Stimulated activated CD4-positive, alpha-beta T cell treated with anti-CD3 and anti-CD28 coated beads, Interleukin-2, amount 100 ng/mL, for 4 hours (primary cell): ENCODE measurements at places on chromosomes 6 and 20.

- DNase-seq: no peak
Observed at GRCh38 chr20:19327401-19327800, 115.0 kb downstream of the SLC24A3 start.

DNA sequence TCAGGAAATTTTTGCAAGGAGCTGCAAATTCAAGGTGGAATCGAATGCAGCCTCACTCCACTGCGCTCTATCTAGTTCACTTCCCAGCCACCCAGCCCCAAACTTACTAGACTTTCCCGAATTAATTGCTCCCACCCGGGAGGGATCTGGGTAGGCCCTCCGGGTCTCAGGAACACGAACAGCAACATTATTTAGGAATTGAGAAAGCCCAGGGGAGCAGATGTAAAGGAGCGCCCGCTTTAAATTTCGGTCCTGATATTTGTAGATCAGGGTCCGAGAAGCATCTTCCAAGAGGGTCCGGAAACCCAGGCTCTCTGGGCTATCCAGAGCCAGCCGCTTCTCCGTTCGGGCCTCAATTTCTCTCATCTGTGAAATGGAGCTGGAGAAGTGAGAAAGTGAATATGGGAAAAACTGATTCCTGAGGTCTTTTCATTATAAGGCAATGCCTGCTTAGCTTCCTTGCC, 490 bp upstream of the ID1 start:
- no peak for DNase-seq

GRCh38 chr20:11376998-11377397, 540.7 kb upstream of the BTBD3 start:
- DNase-seq: no peak

DNA sequence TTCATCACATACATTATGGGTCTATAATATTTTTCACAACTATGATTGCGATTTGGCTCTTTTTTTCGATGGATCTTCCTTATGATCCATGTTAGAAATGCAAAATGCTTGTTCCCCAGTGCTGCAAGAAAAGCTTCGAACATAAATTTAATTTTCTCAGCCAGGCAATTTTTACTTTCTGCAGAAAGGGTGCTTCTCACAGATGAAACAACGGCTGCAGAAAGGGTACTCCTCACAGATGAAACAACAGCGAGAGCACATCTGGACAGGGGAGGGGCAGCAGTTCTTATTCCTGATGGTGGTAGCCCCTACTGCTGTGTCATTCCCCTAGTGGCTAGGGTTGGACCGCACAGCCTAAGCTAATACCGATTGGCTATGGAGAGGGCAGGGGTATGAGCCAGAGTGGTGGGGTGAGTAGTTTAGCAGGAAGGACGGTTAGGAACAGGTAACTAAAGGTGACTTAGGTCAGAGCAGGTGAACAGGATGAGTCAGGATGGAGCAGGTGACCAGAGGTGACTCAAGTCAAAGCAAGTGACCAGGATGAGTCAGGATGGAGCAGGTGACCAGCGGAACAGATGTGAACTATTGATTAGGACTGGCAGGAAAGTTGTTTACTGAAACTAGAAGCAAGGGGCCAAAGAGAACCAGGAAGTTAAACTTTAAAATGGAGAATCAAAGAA, 13.4 kb upstream of the TREML4 start:
- no peak for DNase-seq

GRCh38 chr20:54139188-54139587, 34.6 kb downstream of the CYP24A1 start:
- DNase-seq: no peak

DNA sequence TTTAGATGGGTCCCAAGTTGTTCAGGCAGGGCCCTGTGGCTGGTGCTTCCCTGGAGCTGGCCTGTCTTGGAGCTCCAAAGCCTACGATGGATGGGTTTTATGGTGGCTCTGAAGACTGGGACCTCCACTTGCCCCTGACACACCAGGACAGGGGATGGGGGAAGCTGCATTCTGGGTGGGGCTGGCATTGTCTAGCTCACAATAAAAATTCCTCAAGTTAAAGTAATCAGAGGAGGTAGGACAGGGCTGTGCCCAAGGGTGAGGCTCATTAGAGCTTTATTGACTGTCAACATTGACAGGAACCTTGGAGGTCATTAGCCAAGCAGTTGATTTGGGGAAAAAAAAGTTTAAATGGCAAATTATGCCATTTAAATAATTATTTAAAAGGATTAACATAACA, 35.7 kb downstream of the TFAP2C start:
- DNase-seq: no peak

GRCh38 chr6:43608310-43608763, 20.7 kb downstream of the GTPBP2 start:
- DNase-seq: peak; percentile 26

- DNase-seq: no peak
Observed at GRCh38 chr6:121216928-121217327, 117.4 kb downstream of the TBC1D32 start.

GRCh38 chr20:47576516-47577033, 74.9 kb downstream of the NCOA3 start:
- DNase-seq: no peak
